Hematopoietic multipotent progenitor cell treated with erythropoietin and hydrocortisone succinate and interleukin-3 and kit ligand, for 8 days (in vitro differentiated cells): ENCODE measurements at places on chromosomes 1 and 21.

DNA sequence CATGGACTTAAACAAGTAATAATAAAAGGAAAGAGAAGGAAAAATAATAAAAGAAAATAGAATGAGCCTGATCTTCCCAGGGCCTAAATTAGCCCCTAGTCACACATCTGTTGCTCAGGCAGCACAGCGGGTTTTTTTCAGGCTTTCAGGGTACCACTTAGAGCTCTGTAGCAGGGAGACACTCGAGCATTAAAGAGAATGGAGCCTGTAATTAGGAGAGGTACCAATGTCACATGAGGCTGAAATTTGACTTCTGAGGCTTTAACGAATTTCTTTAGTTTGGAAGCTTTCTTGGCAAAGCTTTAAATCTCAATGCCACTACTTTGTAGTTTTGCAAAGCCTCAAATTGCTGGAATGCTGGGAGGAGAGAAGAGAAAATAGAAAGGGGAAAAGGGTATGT, 116.3 kb downstream of the AK5 start:
- DNase-seq: no peak

DNA sequence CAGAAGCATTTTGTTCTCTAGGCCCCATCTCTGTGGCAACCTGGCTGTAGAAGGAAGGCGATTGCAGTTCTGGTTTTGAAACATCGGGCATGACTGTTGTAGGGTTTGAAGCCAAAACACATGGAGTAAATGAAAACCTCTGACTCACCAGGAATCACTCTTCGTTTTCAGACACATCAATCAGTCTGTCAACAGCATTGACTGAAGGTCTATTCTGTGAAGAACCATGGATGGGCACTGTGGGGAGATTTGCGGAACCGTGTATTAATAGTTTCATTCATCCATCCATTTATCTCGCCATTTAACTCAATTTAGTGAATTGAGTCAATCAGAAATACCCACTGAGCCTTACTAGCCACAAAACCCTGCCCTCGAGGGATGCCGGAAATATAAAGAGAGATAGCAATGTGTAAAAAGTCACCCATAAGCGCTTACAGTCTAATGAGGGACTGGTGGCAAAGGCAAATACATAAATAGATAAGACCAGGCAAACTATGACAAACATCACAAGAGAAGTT, 364.6 kb upstream of the PROX1 start:
- no peak for DNase-seq

DNA sequence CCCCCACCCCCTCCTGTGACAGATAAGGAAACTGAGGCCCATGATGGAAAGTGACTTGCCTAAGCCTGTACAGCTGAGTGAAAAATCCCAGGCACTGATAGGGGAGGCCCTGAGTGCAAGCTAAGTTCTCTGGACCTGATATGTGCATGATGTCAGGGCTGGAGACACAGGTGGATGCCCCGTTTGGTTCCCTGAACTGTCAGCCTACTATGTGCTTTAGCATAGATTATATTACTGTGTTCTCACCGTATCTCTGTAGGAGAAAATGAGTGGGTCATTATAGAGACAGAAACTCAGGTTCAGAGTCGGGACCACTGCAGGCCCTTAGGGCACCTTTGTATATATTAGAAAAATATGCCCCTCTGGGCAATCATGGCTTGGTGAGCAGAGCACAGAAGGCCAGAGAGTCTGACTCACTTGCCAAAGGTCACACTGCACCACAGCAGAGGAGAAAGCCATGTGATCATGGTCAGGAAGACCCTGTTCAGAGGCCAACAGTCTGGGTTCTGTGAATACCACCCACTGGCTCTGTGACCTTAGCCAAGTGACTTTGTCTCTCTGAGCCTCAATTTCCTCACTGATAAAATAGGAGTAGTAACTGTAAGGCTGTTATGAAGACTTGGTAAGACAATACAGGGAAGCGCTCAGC, 145.8 kb upstream of the WNT4 start:
- DNase-seq: no peak

- DNase-seq: peak; percentile 87
These were observed 87.8 kb downstream of the PRKAB2 start for GRCh38 chr1:147084273-147085096.

- no peak for DNase-seq
These were observed 2.5 kb downstream of the WLS start for GRCh38 chr1:68229650-68230483.

DNA sequence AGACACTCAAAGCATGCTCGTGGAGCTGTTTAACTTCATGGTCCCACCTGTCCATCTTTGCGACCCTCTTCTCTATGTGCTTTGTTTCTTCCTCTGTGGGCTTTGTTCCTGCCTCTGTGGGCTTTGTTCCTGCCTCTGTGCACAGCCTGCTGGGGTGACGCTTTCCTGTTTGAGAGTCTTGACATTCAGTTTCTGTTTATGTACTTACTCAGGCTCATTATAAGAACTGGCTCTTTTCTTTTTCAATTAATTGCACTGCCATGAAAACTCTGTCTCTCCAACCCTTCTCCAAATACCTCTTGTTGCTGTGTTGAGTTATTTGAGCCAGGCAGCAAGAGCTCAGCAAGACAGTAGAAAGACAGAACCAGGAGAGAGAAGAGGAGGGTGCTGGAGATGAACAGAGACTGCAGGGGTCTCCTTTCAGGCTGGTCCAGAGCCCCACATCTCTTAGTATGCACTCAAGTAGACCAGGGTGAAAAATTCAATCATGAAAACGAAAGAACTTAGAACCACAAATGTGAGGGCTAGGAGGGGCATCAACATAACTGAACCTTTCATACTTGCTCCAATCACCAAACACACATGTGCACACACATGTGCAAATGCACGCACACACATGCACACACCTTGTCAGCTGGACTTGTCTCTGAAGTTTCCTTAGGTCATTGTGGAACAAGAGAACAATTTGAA, 88.3 kb upstream of the SGIP1 start:
- DNase-seq: no peak

- no peak for DNase-seq
These were observed 10.9 kb upstream of the GNL2 start for GRCh38 chr1:37606481-37607263.

DNA sequence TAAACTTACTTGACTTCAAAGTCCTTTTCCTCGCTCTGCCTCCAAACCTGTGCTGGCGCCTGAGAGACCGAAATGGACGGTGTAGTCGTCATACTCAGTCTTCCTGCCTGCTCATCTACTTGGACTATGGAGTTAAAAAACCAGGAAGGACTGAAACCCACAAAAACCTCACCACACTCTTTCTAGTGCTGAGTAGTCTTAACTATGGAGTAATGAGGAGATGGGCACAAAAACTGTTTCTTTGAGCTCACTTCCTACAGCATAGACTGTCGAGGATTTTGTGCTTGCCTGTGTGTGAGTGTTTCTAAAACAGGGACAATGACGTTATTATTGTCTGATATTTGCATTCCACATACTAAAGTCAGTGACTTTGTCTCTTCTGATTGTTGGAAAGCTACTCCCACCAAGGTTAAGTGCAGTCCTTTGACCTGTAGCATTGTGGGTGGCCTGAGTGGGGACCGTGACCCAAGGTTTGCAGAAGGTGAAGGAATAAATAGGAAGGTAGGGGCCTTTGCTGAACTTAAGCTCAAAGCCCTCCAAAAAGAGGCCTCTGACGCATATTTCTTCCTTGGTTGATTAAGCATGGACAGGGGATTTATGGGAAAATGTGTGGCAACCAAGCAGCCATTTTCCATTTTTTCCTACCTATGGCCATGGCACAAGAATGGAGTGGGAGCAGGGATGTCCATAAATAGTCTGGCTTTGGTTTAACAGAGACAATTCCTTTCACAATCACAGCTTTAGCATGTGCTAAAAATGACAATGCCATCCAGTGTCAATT, 109.6 kb downstream of the ZBTB18 start:
- DNase-seq: no peak

DNA sequence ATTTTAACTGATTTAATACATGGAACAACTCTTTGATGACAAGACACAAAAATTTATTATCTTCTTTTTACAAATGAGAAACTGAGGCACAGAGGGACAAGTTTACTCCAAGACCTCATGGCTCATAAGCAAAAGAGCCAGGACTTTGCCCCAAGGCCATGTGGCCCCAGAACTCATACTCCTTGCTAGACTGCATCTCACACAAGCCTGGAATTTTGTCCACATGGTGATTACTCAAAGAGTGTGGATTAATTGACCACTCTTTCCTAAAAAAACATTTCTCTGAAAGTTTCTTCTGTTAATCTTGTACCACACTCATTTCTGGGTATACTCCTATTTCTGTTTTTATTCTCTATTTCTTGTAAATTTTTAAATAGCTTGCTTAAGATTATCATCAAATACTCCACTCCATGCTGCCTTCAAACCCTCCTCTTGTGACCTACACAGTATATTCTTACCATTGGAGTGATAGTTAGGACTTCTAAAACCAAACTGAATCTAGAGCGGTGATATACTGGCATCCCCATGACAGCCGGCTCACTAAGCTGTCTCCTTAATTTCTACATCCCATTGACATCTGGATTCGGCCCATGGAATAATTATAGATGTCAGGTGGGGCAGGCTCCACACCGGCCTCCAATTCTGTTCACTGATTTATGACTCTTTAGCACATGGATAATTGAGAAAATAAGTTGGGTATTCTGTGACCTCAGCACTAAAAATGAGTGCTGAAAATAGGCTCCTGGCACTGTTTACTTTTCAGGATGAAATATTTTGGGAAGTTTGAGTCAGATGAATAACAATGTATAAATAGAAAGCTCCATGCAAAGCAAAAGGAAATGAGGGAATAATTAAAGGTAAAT, 16.1 kb downstream of the RGS4 start:
- no peak for DNase-seq

GRCh38 chr21:15521644-15522001, 208.2 kb upstream of the USP25 start:
- DNase-seq: no peak

DNA sequence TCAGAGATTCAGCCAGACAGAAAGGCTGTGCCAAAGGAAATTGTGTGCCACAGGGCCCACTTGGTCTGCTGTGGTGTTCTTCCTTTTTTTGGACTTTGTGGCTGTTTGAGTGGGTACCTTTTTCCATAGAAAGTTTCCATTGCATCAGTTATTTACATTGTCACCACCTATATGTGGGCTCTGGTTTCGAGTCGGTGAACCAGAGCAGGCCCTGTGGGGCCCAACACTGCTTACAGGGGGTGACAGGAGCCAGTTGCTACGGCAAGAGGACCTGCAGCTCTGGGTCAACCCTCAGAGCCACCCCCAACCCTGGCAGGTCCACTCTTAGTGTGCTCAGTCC, 157.0 kb upstream of the EDN2 start:
- DNase-seq: no peak

GRCh38 chr21:29943885-29944284, 4.1 kb upstream of the GRIK1 start:
- no peak for DNase-seq

DNA sequence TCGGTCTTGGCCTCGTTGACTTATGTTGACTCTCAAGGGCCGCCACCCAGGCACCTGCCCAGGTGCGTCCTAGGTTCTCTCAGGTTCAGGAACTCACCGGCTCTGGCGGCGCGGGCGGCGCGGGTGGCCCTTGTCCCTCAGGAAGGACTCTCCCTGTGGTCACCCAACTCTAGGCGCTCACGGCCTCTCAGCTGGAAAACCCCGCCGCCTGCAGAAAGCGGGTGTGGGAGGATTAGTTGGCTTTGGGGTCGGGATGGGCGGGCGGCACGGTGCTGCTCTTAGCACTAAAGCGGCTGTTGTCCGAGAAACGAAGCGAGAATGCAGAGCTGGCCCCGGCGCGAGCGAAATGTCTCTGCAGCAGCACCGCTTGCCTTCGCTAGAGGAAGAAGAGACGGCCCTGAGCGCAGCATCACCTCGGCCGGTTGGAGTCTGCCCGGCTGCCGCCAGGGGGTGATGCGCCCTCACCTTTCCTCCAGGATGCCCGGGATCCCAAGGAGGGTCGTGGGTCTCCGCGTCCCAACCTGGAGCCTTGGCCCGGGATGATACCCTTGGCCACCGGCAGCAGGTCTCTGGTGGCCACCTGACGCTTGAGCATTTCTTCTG, 8.1 kb upstream of the TADA1 start:
- peak; percentile 29 for DNase-seq

GRCh38 chr1:43783671-43784205, 76.4 kb downstream of the ST3GAL3 start:
- no peak for DNase-seq

DNA sequence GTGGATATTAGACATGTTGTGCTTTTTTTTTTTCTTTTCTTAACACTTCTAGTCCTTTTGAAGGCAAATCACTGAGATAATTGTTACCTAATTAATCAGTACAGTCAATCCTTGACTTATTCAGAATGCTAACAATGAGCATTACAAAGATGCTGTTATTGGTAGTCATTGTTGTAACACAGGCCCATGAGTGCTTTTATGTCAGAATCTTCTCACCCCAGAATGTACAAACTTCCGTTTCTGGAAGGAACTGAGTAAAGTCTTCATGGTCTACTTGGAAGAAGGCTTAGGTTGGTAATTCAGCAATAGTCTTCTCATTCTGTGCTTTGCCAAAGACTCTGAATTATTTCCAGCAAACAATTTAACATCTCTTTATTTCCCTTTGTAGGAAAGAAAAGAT, 3.1 kb downstream of the KCNK1 start:
- no peak for DNase-seq

DNA sequence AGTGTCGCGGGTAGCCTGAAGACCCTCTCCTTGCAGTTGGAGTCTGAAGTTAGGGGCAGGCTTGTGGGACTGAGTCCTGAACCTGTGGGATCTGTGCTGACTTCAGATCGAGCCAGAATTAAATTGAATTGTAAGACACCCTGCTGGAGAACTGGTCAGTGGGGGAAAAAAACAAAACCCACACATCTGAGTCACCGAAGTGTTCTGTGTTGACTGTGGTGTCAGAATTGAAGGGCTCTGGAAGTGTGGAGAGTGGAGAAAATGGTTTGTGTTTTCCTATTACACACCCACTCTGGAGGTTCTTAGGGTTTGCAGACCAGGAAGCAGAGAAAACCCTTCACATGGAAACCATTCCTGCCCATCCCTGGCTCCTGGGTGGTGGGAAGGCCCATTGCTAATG, 209.5 kb upstream of the GALNT2 start:
- no peak for DNase-seq

DNA sequence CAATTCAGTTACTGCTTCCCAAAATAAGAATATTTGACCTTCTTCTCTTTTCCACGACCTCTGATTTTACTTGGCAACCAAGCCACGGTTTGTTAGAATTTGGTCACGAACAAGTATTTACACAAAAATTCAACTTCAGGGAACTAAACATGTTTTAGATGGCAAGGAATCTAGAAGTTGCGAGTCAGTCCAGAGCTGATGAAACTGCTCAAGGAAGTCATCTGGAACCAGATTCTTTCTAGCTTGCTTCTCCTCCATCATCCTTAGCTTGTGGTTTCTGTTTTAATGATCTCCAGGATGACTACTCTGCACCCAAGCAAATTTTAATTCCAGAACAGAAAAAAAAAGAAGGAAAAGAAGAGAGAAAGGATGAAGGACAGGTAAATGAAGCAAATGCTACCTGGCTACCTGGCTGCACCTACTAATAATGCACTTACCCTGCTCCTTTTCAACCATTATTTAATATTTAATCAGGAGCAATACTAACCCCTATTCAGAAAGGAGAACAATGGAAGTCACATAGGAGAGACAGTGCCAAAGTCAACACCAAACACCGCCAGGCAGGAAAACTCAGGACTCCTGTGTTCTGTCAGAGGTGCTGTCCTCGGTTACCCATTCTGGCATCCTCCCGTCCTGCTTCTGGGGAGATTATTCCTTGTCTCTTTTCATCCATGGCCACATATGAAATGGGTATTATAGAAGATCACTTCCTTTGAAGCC, 54.2 kb upstream of the RGS7 start:
- DNase-seq: no peak
